HT1080 (cell line): ENCODE measurements at places on chromosomes 1 and 21. TPM values are rescaled to one million over a fixed set of nuclear protein-coding genes. Genes with fewer than 3 reads are reported as not detected.

The JTB gene
- 174 and 189 TPM in 2 replicates for total RNA-seq

The ZFYVE9 gene
- 15.5 and 22.5 TPM in 2 replicates for total RNA-seq

The HYI gene
- 42.1 and 50.9 TPM in 2 replicates for total RNA-seq

The ADAMTS5 gene
- not detected in 2 replicates for total RNA-seq

The KLHDC7A gene
- 0.02 TPM in 1 of 2 replicates, not detected in the other for total RNA-seq

The OR1C1 gene
- total RNA-seq, result not detected in 2 replicates

The CFHR1 gene
- not detected in 2 replicates for total RNA-seq

GRCh38 chr1:222033450-222033849 is 291.6 kb upstream of the DUSP10 start:
- no peak for DNase-seq

- DNase-seq, result no peak
These were observed 98.4 kb upstream of the SLC45A1 start for GRCh38 chr1:8219530-8219929.

DNA sequence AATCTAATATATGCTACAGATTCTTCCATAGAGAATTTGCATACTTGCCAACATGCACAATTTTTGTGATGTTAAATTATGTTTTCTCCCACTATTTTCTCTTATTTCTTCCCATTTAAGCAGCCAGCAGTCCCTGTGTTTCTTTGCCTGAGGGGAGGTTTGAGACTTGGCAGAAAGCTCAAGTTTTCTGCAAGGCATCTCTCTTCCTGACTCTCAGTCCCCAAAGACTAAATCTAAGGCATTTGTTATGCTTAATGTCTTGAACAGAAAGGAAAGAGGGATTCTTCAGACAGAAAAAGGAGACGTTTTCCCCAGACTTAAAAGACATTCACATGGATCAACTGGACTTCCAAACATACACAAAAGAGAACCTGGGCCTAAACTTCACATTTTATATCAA is 354.4 kb downstream of the RYR2 start:
- DNase-seq, result no peak

DNA sequence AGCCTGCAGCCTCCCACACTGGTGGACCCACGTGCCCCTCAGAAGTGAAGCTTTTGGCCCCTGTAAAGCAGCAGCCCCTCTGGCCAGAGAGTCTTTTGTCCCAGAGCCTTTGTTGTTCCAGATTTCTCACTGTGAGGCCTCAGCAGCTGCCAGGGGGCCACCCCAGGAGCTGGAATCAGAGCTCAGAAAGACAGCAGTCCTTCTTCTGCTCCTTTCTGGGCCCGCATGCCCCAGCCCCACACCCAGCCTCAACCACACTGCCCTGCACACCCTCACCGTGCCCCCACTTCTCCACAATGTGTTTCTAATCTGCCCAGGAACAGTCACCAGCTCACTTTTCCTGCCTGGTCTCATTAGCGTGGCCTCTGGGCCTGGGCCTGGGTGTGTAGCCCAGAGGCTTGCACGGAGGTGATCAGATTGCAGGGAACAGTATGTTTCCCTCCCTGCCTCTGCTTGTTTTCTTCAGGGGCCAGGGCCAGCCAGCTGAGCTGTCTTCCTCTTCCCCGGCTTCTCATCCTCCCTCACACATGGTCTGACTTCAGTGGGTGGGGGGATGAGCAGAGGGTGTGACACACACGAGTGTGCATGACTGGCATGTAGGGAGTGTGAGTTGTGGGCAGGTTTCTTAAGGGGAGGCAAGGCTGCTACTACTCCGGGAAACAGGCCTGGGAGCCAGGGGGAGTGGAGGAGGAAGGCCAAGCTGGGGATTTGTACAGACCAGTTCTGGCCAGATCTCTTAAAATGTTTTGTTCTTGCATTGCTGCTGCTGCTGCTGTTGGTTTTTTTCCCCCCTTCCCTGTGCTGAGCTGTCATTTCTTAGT is 82.5 kb upstream of the ZNF648 start:
- DNase-seq, result peak; percentile 50

DNA sequence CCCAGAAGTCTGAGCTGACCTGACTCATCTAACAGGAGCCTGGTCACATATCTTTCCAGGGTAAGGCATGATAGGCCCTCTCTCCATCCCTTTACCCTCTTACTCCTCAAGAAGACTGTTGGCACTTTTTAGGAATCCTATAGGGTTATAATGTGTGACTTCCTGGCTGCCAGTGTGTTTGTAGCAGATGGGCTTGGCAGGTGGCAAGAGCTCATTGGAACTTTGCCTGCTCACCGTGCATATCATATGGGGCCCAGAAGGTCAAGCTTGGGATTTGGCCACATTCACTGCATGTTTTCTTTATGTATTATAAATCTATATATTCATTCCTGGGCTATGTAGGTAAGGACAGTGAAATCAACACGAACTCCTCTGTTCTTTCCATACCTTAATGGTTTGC is 5.2 kb downstream of the KAZN start:
- no peak for DNase-seq

- no peak for DNase-seq
These were observed 16.1 kb downstream of the PRRC2C start for GRCh38 chr1:171501305-171502024.

- DNase-seq, result no peak
These were observed 725.7 kb downstream of the USP25 start for GRCh38 chr21:16455526-16455925.
